Melanocyte of skin (primary cell): ENCODE measurements at places on chromosomes 4 and X. TPM values are rescaled to one million over a fixed set of nuclear protein-coding genes. Genes with fewer than 3 reads are reported as not detected.

Gene CSN1S1
- total RNA-seq = not detected in 2 replicates

Gene GNRHR
- not detected in 2 replicates for total RNA-seq

Gene TLL1
- not detected in 2 replicates for total RNA-seq

Gene UGT8
- total RNA-seq = 4.0 and 7.7 TPM in 2 replicates

Gene SORCS2
- total RNA-seq = 0.33 and 0.46 TPM in 2 replicates

Gene CTBP1
- total RNA-seq = 194 and 200 TPM in 2 replicates

Gene ODAPH
- total RNA-seq = not detected in 2 replicates

Gene PPP1R2C
- not detected in 2 replicates for total RNA-seq

Gene LETM1
- total RNA-seq = 95.9 and 108 TPM in 2 replicates

Gene TMEM31
- total RNA-seq = not detected in 2 replicates

Gene STAP1
- total RNA-seq = not detected in 2 replicates

Gene GAGE1
- total RNA-seq = not detected in 2 replicates

Gene FNIP2
- total RNA-seq = 117 and 121 TPM in 2 replicates

Gene CSN2
- not detected in 2 replicates for total RNA-seq

Gene AADAT
- total RNA-seq = 4.3 and 5.2 TPM in 2 replicates

Gene PAGE2B
- not detected in 2 replicates for total RNA-seq

Gene TEX13C
- total RNA-seq = not detected in 2 replicates

Gene HCCS
- total RNA-seq = 24.0 and 26.1 TPM in 2 replicates

Gene PRSS12
- total RNA-seq = 2.7 and 3.7 TPM in 2 replicates

Gene GBA3
- not detected in 2 replicates for total RNA-seq

Gene CCDC149
- 2.2 and 2.7 TPM in 2 replicates for total RNA-seq

Gene FAM9B
- not detected in 2 replicates for total RNA-seq

Gene GC
- not detected in 2 replicates for total RNA-seq

Gene CHRNA9
- under 0.01 TPM in 1 of 2 replicates, not detected in the other for total RNA-seq

Gene SPANXA2
- not detected in 2 replicates for total RNA-seq

Gene TXK
- 0.15 and 0.33 TPM in 2 replicates for total RNA-seq

Gene ARMCX2
- total RNA-seq = 28.6 and 43.0 TPM in 2 replicates

Gene PRRG1
- 10.7 and 12.0 TPM in 2 replicates for total RNA-seq

Gene PDGFC
- total RNA-seq = 0.34 and 3.3 TPM in 2 replicates

Gene EDA2R
- total RNA-seq = 3.1 and 8.4 TPM in 2 replicates

Gene ADAM29
- not detected in 2 replicates for total RNA-seq

Gene ETDB
- not detected in 2 replicates for total RNA-seq

Gene SSX2
- not detected in 2 replicates for total RNA-seq

Gene DMP1
- total RNA-seq = not detected in 2 replicates

Gene CENPI
- total RNA-seq = 15.5 and 22.2 TPM in 2 replicates

Gene IL2
- total RNA-seq = not detected in 2 replicates

Gene SFRP2
- not detected in 2 replicates for total RNA-seq
